ENCODE measurements at places on chromosomes 1 and 21.

DNA sequence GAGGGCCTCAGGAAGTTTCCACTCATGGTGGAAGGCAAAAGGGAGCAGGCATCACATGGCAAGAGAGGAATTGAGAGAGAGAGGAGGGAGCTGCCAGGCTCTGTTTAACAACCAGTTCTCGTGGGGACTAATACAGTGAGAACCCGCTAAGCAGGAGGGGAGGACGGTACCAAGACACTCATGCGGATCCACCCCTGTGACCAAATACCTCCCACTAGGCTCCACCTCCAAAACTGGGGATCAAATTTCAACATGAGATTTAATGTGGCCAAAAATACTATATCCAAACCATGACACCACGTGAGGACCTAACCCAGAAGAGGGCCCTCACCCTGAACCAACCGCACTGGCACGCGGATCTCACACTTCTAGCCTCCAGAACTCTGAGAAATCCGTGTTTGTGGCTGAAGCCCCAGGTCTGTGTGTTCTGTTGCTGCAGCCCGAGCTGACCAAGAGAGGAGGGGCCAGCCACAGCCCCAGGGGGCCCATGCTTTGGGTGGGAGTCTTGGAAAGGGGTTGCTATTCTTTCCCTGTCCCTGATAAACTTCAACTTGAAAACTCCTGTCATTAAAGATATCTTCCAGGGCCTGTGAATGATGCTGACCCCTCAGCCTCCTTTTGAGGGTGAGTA, 32.0 kb downstream of the TRIM67 start:
- DNase-seq, result no peak

DNA sequence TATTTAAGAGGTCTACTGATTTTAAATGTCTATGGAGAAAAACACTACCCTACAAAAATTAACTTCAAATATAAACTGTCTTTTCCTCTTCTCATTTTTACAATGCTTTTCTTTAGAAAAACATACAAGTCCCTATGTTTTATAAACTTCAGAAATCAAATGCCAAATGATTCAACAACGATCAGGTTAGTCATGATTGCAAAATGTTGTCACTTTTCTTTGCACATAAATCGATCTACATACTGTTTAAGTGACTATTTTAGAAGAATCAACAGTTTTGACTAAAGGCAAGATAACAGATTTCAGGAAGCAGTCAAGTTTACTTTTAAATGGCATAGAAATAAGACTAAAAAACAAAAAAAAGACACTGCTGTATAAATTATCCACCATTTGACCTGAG, 168.7 kb downstream of the GPATCH2 start:
- DNase-seq, result no peak

DNA sequence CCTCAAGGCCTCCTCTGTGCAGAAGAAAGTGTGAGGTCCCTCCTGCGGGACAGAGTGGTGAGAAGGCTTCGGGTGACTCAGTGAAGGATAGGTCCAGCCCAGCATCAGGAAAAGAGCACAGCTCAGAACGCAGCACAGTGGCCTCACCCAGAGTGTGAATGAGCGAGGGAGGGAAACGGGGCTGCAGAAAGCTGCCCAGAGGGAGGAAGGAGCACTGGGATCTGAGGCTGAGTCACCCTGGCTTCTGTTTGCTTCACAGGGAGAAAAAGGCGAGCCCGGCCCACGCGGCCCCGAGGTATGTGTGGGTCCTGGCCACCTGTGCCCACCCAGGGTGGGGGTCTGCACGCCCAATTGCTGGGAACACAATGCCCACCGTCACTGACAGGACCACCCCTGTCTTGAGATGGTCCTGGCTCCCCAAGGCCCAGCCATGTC, 24.3 kb downstream of the COL6A2 start:
- peak; percentile 47 for DNase-seq

- DNase-seq, result no peak
Observed at GRCh38 chr1:224273641-224274040, 56.3 kb downstream of the NVL start.

- DNase-seq, result no peak
Observed at GRCh38 chr21:45931397-45931969, 50.1 kb upstream of the COL6A1 start.

GRCh38 chr1:119367432-119368124, 1.0 kb upstream of the HAO2 start:
- no peak for DNase-seq

DNA sequence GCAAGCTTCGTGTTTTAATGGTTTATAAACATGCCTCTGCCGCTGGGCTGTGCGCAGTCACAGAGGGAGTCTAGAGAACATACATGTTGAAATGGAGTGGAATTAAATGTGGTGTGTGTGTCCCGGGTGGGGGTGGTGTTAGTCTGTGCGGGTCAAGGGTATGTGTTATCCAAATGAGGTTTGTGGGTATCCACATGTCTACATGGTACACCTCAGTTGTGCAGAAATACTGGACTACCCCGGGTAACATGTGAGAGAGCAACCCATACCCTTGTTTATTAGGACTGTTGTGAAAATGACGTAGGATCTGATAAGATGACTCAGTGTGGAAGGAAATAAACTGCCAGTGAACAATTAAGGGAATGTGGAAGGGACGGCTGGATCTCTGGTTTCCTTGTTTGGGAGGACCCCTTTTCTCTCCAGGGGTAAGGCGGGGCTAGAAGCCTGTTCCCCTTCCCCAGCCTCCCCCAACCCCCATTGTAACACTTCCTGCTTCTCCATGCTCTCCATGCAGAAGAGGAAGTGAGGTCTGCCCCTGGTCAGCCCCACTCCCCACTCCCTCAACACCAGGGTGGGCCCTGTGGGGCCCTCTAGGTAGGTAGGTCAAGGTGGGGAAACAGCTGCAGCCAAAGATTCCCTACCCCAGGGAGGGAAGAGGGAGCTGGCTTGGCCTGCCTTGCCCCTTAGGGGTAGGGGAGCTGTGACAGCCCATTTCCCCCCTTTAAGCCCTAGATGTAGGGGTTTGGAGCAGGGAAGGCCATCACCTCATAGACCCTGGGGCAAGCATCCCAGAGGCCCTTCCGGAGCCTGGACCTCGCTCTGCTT, 690 bp downstream of the EPS8L3 start:
- no peak for DNase-seq

DNA sequence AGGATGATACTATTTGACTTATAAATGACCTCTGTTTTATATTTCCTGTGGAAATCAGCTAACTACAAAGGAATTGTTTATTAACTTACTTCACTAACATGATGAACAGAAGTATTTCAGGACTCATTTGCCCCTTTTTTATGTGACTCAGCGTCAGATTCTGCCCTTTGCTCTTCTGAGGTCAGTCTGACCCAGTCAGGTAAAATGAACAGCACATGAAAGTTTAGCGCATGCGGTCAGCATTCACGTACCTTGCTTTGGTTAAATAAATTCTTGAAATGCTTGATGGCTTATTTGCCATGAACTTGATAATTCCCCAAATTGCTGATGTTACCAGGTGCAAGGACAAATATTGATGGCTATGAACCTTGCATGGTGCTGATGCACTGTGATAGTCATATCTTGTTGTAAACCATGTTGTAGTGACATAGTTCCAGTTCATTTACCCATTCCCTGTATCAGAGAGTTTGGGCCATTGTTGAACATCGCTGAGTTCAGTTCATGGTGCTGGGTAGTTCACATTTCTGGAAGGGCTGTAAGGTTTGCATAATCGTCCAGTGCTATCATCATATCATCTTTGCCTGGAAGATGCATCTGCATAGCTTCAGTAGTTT, 133.4 kb downstream of the NFIA start:
- DNase-seq, result no peak

DNA sequence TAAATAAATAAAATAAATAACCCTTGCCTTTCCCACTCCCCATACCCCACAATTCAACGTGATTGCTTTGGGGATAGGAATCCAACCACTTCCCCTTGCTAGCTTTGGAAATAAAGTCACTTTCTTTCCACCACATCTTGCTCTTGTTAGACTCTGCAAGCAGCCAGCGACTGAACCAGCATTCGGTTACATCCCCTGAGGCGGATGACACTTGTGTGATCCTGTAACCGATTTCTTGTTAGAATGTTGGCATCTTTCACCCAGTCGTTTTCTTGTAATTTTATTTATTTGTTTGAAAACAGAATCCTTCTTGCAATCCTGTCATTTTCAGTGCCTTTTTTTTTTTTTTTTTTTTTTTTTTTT, 1.6 kb upstream of the IFNGR2 start:
- DNase-seq, result peak; percentile 50

GRCh38 chr1:235724730-235725129, 75.1 kb upstream of the GNG4 start:
- DNase-seq, result no peak

- DNase-seq, result no peak
Observed at GRCh38 chr1:77282187-77282865, 507 bp downstream of the AK5 start.

GRCh38 chr1:3745590-3746381, 6.5 kb upstream of the CCDC27 start:
- no peak for DNase-seq

GRCh38 chr1:53244141-53244540, 5.8 kb upstream of the MAGOH start:
- DNase-seq, result no peak

- no peak for DNase-seq
Observed at GRCh38 chr1:10286244-10286643, 75.9 kb downstream of the KIF1B start.

DNA sequence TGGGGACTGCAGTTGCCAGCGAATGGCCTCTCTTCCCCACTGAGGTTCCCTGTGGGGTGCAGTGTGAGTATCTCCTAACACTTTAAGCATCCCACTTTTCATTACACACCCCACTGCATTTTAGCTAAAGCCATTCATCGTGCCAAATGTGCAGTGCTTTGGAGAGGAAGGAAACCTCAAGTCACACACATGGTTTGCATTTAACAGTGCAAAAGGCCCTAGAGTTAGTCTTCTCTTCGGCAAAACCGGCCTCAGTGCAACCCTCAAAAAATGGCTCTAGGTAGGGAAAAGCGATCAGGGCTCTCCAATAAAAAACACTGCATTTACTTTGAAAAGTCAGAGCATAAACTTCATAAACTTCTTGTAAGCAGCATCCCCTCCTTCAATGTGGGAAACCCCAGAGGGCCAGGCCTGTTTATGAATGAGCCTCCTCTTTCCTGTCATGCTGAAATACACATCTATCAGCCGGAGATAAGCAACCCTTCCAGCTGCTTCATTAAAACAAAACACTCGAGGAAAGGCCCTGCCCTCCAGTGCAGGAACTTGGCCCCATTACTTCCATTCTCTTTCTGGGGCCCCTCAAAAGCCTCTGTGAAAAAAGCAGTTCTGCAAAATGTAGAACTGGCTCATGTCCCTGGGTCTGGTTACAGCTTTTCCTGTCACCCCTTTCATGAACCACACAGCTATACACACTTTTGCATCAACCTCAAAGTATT, 184.0 kb downstream of the CDC7 start:
- DNase-seq, result no peak

DNA sequence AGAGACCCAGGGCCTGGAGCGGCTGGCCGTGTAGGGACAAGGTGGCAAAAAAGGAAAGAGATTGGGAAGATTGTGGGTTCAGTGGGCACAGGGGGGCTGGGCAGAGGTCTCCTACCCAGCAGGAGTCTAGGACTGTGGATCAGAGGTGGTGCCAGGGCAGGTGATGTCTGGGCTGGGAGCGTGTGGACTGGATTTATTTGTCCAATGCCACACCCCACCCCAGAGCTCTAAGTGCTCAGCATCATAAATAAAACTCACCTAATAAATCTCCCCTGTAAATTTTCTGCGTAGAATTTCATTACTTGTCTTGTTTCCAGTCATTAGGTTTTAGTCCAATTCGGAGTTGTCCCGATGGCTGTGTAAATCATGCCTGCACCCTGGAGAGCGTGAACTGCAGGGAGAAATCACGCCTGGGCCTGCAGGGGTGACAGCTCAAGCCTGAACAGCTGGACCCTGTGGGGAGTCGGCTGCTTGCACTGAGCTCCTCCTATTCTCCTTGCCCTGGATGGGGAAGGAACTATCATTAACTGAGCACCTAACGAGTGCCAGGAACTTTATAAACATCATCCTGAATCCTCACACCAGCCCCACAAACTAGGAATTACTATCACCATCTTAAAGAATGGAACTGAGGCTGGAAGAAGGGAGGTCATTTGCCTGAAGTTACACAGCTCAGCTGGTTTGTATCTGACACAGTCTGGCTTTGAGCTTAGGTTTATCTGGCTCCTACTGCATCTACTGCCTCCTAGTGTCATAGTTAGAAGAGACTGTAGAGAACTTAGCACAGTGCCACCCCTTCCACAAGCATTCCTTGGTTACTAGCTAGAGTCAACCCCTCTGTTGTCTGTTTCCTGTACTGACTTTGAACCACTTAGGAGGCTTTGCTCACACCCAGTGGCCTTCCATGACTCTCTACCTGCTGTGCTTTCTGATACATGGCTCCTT, 25.0 kb upstream of the POU3F1 start:
- DNase-seq, result no peak

DNA sequence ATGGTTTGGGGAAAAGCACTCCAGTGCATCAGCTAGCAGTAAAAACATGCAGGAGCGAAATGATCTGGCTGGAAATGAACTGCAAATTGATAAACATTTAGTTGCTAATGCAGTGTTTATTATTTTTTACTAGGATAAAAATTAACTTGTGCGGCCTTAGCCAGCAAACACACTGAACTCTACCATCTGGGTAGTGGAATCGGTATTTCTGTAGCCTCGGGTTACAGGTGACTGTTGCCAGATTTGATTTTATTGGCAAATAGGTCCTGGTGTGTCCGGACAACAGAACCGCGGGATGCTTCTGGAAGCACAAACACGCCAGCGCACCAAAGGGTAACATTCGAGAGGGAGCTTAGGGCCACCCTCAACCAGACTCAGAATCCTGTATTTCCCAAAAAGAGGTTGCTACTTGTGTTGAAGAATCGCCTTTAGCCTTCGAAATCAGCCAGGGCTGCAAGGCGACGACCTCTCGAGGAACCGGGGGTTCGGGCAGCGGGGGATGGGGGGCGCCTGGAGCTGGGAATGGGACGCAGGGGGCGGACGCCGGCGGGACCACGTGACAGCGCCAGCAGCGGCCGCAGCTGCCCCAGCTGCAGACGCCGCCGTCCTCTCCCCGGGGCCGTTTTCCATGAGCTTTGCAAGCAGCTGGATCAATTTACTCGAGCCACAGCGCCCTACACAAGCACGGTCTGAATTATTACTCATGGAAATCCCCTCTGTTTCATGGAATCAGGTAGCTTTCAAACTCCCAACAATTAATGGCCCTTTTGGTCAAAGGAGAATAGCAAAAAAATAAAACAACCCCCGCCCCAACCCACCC, 158.8 kb downstream of the TOMM20 start:
- DNase-seq, result no peak

DNA sequence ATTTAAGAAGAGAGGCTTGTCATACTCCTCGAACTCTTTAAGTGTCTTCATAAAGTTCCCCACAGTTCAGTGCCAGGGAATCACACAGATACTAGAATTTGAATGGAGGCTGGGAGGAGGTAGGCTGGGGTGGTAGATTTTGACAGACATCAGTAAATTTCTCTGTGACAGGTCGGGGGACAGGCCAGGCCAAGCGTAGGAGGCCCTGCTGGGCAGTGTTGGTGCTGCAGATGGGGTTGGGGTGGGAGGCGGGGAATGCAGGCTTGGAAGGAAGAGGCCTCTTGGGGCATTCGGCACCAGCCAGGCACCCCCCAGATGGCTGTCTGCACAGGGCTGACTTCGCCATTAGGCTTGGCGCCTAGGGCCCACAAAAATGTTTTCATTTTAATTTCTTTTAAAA, 84.0 kb downstream of the MAN1C1 start:
- DNase-seq, result no peak

- DNase-seq, result peak; percentile 59
Observed at GRCh38 chr1:203327684-203328457, 22.6 kb downstream of the BTG2 start.

Measured in breast epithelium (tissue), 4 donors.